ENCODE measurements at places on chromosomes 1 and 21. TPM values are rescaled to one million over a fixed set of nuclear protein-coding genes. Genes with fewer than 3 reads are reported as not detected.

DNA sequence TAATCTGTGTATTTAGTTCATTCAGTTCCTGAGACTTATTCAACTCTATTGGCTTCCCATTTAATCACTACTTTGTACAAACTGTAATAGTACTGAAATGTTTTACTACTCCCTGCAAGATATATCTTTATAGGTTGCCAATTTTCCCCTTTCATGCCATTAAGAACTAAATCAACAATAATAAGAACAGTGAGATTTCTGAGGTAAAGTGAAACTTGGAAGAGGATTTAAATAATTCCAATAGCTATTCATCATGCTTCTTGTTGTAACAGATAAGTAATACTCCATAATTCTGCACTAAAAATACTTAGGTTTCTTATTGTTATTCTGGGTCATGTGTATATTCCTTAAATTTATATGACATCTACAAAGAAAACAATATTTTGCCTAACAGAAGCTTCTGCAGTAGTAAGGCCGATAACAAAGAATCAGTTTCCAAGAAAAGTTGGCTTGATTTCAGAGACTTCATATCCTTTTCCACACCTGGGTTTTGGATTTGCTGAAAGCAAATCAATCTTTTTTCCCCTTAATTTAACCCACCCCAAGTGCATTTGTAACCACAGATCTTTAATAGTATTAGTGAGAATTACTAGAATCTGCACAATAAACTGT lies 258.3 kb downstream of the FAF1 start:
- no peak for DNase-seq

- DNase-seq, result no peak
Observed at GRCh38 chr1:187921426-187921825, 1092.7 kb downstream of the PLA2G4A start.

DNA sequence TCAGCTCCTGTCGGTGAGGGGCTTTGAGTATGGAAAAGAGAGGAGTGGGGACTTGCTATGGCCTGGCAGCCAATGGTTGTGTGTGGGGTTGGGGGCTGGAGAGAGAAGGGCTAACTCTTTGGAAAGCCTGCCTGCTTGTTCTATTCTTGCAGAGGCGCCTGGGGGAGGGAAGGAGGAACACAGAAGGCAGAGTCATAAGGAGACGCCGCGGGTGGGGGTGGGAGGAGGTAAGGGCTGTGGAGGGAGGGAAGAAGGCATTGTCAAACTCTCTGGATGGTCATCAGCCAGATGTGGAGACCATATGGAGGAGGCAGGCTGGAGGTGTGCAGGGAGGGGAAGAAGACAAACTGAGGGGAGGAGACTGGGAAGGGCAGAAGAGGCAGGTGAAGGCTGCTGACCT lies 70.0 kb downstream of the PLXNA2 start:
- no peak for DNase-seq

GRCh38 chr1:89363196-89363595 lies 663 bp upstream of the GBP6 start:
- peak; percentile 42 for DNase-seq

GRCh38 chr1:67171574-67171955 lies 5.3 kb downstream of the IL23R start:
- no peak for DNase-seq

DNA sequence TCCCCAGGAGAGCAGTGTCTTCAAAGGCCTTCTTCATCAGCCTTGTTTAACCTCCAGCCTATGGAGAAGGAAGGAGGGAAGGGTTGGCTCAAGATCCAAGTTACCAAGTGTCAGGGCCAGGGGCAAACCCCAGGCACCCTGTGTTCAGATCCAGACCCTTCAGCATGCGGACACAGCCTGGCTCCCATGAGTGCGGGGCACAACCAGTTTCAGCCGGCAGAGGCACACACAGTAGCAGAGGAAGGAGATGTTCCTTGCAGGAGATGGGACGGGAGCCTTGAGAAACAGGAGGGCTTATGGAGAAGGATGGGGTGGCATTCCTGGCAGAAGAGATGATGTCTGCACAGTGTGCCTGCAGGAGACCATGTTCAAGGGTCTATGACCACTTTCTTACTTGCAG lies 161.7 kb upstream of the EDN2 start:
- DNase-seq, result no peak

DNA sequence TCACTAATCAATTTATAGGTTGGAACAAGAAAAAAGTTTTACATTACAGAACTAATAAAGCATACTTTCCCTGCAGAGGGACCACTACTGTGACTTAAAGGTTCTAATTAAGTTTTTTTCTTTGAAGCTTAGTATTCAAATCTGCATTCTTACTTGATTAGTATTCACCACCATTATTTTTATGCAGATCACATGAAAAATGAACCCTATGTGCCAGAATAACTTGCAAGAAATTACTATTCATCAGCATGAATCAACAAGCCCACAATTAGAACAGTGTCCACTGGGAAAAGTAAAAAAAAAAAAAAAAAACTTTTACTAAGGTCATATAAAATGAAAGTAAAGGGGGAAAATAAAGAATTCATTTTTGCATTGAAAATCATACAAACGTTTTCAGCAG lies 90.8 kb downstream of the SMYD3 start:
- no peak for DNase-seq

GRCh38 chr21:40282912-40283886 lies 416.0 kb downstream of the PCP4 start:
- no peak for DNase-seq

GRCh38 chr1:205046870-205047269 lies 3.9 kb downstream of the CNTN2 start:
- DNase-seq, result no peak

DNA sequence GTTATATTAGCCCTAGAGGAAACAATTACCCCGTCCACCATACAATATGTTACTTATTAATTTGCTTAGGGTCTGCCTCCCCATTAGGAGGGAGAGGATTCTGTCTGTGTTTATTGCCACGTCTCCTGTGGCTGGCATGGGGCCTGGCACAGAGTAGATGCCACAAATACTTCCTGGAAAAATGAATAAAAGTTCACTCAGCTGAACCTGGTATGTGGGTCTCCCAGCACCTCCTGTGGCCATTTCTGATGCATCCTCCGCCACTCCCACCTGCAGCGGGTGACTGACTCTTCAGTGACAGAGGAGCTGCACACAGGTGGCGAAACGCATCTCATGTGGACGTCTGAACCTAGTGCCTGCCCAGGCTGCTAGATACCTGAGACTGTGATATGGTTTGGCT lies 112.7 kb downstream of the CLIC6 start:
- no peak for DNase-seq

DNA sequence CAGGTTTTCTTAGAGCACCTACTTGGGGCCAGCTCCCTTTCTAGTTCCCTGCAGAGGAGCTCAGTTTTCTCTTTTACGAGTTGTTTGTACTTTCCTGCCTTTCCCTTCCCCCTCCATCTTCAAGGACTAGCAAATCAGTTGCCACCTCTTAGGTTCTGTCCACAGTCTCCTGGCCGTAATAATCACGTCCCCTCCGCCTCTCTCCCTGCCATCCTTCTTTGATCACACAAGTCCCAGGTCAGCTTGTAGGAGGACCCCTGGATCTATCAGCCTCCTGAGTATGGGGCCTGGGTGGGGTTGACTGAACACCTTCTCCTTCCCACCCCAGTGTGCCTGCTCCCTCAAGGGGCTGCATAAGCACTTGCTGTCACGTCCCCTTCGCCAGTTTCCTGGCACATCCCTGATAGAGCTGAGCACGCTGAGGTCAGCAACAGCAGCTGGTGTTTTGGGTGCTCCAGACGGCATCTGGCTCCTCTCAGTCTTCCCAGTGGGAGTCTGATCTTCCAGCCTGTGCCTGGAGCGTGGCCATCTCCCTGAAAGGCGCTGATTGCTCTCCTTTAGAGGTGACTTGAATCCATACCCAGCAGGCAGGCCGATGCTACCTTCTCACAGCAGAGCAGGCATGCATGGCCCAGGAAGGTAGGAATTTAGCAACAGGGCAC lies 216.1 kb upstream of the TMEM51 start:
- DNase-seq, result no peak

DNA sequence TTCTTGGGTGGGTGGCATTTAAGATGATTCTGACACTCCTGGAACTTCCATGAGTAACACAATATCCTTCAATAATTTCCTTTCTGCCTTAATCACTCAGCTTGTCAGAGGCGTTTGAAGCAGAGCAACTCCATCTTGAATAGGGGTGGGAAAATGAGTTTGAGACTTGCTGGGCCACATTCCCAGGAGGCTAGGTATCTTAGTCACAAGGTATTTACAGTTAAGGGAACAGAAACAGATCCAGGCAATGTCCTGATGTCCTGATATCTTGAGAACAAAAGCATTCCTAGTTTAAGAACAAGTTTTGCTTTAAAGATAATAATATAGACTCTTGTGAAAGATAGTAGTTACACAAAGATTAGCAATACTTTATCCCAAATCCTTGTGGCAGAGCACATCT lies 76.6 kb upstream of the KIAA0040 start:
- DNase-seq, result no peak

- DNase-seq, result no peak
Observed at GRCh38 chr1:157069601-157070000, 24.1 kb upstream of the ARHGEF11 start.

DNA sequence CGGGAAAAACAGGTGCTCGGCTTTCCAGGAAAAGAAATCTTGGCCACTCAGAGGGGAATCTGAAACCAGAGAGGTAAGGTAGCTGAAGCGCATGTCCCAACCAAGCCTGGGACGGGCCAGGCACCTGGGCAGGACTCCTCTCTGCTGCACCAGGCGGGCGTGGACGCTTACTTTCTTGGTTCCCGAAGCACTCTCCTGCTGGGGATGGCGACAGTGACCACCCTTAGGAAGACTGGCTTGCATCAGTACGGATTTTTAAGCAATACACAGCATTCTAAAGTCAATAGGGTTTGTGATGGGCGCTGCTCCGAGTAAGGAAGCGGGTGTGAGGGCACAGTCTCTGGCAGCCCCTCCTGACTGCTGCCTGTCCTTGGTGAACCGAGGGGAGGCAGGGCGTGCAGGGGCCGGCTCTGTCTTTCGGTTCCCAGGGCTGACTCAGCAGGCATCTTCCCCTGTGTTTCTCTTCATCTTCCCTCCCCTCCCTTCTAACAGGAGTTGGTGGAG lies 74.9 kb upstream of the ANGPTL1 start:
- no peak for DNase-seq

DNA sequence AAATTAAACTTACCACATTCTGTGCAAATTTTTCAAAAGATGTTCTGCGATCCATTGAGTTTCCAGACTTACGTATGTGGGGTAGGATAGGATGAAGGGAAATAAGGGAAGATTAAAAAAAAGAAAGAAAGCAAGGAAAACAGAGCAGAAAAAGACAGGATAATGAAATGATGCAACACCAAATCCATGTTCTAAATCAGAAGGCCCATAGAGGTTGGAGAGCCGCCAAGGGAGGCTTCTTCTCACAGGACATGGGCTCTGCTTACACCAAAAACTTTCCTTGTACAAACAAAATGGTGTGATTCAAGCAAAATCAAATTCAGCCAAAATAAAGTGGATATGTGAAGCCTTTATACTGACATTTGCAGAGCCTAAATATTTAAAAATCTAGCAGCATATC lies 189.5 kb upstream of the GREM2 start:
- DNase-seq, result no peak

DNA sequence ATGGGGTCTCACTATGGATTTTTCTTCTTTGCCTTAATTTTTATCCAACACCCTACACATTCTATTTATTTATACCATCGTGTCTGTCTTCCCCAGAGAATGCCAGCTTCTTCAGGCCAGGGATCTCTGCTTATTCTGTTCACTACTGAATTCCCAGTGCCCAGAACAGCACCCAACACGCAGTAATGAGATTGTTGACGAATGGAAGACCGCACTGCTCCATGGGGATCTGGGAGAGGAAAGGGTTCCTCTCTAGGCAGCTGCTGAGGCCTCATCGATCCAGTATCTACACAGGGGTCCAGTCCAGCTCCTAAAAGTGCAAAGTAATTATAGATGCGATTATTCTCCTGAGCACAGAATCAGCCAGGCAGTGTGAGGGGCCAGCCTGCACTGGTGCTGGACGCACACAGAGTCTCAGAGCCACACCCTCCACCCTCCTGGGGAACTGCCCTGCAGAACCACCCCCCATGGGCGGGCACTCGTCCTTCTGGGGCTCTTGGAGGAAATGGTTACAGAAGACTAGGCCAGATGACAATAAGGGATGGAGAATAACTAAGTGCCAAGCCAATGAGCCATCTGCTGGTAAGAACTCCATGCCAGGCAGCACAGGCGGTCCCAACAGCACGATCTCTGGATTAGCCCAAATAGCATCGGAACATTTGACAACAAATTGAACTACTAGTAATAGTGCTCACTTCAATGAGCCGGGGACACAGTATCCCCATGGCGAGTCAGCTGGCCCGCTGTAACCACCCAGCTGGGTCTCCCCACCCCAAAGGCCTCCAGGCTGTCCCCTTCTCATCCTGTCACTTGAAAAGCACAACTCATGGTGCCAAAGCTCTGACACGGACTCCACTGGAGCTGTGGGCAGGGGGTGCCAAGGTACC lies 1.7 kb upstream of the PDE9A start:
- DNase-seq, result no peak

GRCh38 chr21:15725949-15726348 lies 3.8 kb upstream of the USP25 start:
- no peak for DNase-seq

The SLC9C2 gene
- total RNA-seq, result not detected

The LEMD1 gene
- not detected for total RNA-seq

The CD84 gene
- total RNA-seq, result 14.2 TPM

The RPE65 gene
- total RNA-seq, result not detected

The GNAT2 gene
- 0.92 TPM for total RNA-seq

The SMIM1 gene
- 0.53 TPM for total RNA-seq
